Left ventricle myocardium superior (tissue), 1 donor: ENCODE measurements at places on chromosomes 1 and 21. TPM values are rescaled to one million over a fixed set of nuclear protein-coding genes. Genes with fewer than 3 reads are reported as not detected.

Gene HMGCS2
- 149 TPM for total RNA-seq

Gene CACNA1E
- total RNA-seq: 1.2 TPM

Gene SLC35E2B
- 25.3 TPM for total RNA-seq

- DNase-seq: no peak
Observed at GRCh38 chr1:3179471-3179870, 110.5 kb downstream of the PRDM16 start.

GRCh38 chr1:83689921-83690868 lies 308.7 kb downstream of the TTLL7 start:
- no peak for DNase-seq

- no peak for DNase-seq
Observed at GRCh38 chr1:52032124-52032784, 1.4 kb downstream of the KTI12 start.

GRCh38 chr1:76006234-76006633 lies 68.3 kb upstream of the ST6GALNAC3 start:
- DNase-seq: no peak

DNA sequence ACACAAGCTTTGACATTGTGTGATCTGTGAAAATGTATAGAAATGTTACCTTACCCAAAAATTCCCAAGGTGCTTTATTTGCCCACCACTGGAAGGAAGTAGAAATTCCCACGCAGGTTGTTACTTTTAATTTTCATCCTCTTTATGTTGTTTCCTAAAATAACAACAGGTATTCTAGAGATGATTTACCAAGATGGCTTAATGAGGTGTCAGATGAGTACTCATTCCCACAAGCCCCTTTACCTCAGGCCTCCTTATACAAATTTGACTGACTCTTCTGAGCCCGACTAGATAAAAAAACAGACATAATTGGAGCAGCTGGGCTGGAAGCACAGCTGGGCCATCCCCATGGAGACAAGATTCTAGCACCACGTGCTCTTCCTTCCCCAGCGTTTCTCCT lies 114.6 kb downstream of the LIPI start:
- no peak for DNase-seq

DNA sequence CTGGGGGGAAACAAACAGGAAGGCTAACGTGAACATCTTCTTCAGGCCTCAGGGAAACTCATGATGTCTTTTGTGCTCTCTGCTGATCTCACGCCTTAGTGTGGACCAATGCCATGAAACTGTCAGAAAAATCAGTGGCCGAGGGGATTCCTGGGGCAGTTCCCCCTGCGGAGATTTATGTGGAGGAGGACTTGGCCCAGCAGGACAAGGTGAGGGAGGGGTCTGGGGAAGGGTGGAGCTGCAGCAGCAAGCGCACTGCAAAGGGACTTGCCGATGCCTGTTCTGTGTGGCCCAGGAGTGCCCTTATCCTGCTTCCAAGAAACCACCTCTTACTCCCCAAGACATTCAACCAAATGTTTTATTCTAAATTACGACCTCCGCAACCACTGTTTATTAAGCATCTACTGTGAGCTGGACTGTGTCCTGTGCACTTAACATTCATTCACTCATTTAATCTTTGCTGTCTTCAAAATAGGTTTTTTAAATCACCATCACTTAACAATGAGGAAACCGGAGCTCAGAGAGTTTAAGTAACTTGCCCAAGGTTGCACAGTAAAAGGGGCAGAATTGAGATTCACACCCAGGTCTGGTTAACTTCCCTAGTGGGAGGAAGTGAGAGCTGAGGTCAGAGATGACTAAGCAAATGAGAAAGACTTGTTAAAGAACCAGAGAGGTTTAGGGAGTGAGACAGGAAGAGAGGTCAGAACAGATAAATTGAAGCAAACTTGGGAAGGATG lies 49.7 kb downstream of the FHAD1 start:
- no peak for DNase-seq
